ENCODE measurements at places on chromosomes 5 and 9.
A peak's percentile ranks its signal among the peaks of the same experiment; 100 is the strongest.

GRCh38 chr9:6090277-6091210, 75.1 kb upstream of the RANBP6 start:
- DNase-seq, result no peak

GRCh38 chr9:115035841-115036612, 81.9 kb downstream of the TNC start:
- peak; percentile 29 for DNase-seq

DNA sequence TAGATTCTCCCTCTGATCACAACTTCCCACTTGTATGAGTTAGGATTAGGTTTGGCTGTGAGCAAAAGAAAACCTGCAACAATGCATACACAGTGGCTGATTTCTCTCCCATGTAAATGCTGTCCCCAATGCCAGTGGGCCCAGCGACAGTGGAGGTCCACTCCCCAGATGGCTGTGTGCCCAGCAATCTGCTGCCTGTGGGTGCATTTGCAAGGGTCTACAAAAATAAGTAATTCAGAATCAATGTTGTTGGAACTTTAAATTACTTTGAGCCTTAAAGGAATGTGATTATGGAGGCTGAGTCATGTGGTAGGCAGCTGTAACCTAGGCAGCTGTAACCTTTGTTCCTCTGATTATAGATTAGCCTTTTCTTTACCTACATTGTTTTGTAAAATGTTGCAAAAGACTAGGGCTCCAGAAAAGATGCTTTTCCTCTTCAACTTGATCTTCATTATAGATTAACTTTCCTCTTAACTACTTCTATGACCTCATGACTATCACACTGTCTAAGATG, 14.2 kb upstream of the MXD3 start:
- no peak for DNase-seq

GRCh38 chr5:179413711-179414458, 68.6 kb upstream of the ADAMTS2 start:
- no peak for DNase-seq

DNA sequence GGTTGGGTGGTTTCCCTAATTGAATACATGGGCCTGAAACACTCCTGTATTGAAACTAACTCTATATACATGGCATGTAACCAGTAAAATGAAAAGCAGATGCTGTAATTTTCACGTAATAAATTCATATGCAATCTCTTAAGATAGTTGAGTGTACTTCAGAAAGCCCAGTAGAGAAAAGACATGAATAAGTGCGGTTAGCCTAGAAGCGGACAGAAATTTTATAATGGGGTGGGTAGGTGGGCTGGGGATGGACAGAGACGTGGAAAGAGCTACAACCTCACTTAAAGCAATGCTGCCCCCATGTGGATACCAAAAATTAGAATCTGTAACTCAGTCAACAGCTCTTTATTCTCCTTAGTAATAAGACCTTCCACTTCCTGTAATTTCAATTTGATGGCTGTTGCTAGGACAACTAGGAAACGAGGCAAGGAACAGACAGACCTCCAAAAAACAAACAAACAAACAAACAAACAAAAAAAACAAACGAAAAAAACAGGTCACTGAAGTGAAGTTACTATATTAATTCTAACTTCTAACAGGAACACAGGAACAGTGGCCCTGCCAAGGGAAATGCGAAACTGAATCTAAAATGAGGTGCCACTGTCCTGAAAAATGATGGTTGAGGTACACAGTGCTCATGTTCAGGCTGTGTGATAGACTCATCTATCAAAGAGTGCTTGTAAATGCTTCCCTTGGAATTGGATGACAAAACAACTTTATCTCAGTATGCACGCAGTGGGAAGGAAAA, 103.4 kb upstream of the GNA14 start:
- DNase-seq, result no peak

GRCh38 chr5:16134204-16134603, 45.4 kb downstream of the MARCHF11 start:
- DNase-seq, result no peak

GRCh38 chr9:107180206-107180605, 102.9 kb upstream of the RAD23B start:
- DNase-seq, result no peak

GRCh38 chr9:77663754-77664153, 15.6 kb upstream of the GNA14 start:
- no peak for DNase-seq

GRCh38 chr5:125634216-125634835, 788.9 kb upstream of the GRAMD2B start:
- no peak for DNase-seq

DNA sequence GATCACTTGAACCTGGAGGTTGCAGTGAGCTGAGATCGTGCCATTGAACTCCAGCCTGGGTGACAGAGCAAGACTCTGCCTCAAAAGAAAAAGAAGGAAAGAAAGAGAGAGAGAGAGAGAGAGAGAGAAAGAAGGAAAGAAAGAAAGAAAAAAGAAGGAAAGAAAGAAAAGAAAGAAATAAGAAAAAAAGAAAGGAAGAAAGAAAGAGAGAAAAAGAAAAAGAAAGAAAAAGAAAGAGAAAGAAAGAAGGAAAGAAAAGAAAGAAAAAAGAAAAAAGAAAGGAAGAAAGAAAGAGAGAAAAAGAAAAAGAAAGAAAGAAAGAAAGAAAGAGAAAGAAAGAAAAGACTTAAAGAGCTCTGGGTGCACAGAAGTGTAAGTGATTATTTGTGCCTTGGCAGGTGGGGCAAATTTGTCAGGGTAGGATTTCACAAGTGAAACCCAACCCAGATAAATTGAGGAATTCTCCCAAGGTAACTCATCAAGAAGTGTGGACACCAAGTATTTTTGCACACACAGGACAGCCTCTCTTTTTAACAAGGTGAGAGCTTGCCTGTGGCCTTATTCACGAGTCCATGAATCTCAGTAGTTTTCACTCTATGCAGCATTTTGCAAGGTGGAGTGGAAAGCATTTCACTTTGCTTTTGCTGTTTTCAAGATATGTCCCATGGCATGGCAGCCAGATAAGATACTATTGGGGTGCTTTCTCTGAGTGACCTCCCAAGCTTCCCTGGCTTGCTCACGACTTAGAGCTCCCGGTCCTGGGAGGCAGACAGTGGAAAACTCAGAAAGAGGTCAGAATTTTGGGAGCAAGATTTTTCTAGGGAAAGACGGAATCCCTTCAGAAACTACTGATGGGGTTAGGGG, 57.8 kb downstream of the C9orf153 start:
- DNase-seq, result no peak

- no peak for DNase-seq
These were observed 1.5 kb upstream of the ZNF367 start for GRCh38 chr9:96419691-96419969.

- DNase-seq, result no peak
These were observed 4.5 kb upstream of the PCDH1 start for GRCh38 chr5:141882594-141883183.

DNA sequence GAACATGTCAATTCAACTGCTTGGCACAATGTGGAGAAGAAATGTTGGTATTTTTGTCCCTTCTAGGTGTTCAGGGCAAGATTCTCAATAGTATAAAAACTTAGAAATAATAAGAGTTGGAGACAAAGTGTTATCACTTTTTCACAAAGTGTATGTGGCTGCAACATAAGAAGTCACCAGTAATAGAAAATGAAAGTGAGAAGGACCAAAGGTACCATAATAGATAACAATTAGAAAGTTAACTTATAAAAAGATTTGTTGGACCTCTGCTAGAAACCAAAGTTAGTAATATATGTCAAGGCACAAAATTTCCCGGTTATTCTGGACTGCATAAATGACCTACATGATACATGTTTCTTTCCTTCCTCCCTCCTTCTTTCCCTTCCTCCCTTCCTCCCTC, 1535.3 kb downstream of the EFNA5 start:
- DNase-seq, result no peak

DNA sequence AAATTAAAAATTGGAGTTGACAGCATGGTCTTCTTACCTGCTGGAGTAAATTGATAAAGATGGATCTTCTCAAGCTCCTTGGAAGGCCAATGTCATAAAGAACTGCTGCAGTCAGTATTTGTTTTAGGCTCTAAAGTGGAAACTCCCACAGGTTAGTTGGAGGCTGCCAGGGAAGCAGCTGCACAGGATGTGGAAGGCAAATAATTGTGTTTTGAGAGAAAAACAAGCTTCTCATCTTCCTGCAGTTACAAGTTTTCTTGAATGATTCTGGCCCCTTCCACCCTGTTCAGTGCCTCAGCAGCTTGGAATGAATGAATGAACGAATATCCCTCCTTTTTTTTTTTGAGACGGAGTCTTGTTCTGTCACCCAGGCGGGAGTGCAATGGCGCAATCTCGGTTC, 13.9 kb downstream of the MROH2B start:
- DNase-seq, result no peak

GRCh38 chr9:16540743-16541613, 329.5 kb downstream of the BNC2 start:
- DNase-seq, result no peak

DNA sequence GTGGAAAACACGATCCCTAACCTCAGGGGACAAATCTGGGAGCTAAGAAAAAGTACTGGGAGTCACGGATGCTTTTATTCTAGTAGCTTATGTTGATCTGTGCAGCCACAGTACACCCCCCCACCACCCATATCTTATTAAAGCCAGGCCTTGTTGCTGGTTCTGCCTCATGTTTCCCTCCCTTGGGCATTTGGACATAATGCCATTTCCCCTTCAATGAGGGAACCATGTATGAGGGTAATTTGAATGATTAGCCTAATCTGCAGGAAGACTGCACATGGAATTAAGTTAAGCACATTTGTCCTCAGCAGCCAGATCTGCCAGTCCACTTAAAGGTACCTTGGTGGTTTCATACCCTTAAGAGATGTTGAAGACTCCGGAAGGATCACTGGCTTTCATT, 102.0 kb downstream of the ARHGAP26 start:
- no peak for DNase-seq

GRCh38 chr5:140402258-140403074, 833 bp downstream of the ANKHD1 start:
- DNase-seq, result no peak

DNA sequence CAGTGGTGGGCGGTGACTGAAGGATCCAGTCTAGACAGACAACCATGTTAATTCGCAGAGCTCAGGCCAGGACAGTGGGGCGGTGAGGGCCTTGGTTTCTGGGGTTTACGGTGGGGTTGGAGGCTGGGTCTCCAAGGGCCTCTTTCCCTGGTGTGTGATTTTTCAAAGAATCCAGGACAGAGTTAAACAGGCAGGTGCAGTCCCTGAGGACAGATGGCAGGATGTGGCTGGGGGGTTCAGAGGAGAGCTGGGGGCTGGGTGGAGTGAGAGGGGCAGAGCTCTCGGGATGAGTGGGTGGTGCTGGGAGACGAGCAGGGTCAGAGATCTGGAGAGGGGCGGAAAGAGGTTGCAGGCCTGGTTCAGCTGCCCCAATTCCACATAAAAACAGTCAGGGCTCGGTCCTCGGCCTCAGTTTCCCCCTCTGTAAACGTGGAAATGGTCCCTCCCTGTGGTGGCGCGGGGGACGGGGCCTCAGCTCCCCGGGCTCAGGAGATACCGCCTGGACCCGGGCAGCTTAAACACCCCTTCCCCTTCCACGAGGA, 145.9 kb downstream of the GAPVD1 start:
- DNase-seq, result no peak

DNA sequence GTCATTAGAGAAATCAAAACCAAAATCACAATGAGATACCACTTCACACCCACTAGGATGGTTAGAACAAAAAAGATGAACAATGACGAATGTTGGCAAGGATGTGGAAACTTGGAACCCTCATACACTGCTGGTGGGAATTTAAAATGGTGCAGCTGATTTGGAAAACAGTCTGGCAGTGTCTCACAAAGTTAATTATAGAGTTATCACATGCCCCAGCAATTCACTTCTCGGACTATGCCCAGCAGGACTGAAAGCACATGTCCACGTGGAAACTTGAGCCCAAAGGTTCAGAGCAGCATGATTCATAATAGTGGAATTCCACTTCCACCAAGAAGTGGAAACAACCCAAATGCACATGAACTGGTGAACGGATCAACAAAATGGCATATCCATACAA, 85.0 kb upstream of the HRH2 start:
- DNase-seq, result no peak

DNA sequence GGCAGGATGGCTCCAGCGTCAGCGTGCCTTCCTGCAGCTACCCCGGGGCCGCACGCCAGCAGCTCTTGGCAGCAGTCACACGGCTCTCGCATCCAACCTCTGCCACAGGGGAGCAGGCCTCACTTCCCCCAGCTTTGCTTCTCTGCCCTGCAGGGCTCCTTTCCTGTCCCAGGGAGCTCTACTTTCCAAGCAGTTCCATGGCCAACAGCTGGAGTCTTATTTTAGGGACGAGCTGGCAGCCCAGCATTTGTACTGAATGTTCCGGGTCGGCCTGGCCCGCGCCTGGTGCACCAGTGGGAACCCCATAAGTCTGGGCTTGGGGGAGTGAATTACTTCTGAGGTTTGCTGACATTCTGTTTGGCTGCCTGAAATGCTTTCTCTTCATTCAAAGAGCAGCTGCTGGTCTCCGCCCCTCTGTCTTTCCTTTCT, 34.6 kb downstream of the GADD45G start:
- DNase-seq, result no peak

DNA sequence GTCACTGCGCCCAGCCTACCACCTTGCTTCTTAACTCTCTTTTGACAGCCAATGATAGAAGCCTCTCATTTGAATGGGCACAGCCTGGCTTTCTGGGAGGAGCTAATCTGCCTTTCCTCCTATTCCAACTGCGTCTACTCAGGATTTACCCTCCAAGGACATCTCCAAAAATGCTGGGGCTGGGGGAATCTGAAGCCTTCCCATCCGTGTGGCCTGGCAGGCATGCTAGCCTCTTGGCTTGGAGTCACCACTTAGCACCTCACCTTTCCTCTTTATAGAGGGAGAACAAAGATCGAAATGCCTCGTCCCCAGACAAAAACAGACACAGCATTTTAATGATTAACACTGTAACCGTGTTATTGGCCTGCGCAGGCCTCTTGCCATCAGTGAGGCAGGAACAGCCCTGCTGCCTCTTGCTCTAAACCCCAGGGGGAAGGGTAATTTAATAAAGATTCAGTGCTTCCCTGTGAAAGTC, 108.2 kb upstream of the KLF4 start:
- DNase-seq, result no peak

GRCh38 chr9:123355761-123356431, at the start of gene CRB2:
Gene CRB2, plus strand, starts transcription at chr9:123356197. Its CDS starts 64 bp downstream, at chr9:123356261.
- DNase-seq, result no peak

DNA sequence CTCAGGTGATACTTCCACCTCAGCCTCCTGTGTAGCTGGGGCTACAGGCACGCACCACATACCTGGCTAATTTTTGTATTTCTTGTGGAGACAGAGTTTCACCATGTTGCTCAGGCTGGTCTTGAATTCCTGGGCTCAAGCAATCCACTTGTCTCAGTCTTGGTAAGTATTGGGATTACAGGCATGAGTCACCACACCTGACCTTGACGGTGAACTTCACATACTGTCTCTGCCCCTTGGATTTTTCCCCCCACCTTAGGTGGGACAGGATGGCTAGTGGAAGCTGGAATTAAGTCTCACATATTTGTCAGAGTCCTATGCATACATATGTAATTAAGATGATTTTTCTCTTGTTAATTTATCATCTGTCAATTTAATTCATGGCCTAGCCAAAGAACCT, 20.9 kb upstream of the RFK start:
- no peak for DNase-seq

DNA sequence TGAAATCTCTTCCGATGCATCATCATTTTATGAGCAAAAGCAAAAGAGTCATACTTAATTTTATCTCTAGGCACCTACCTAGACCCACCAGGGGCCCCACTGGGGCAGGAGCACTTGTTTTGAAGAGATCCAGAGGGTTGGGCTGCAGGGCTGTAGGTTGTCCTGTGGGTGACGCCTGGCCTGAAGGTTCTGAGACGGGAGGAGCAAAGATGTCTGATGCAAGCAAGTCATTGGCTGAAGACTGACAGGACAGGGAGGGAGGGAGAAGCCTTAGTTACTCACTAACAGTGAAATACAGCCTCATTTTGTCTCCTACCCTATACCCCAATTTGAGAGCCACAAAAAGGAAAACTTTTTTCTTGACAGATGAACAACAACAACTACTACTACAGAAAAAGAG, 17.1 kb upstream of the C9 start:
- no peak for DNase-seq
